ENCODE measurements at places on chromosomes 12 and 14. TPM values are rescaled to one million over a fixed set of nuclear protein-coding genes. Genes with fewer than 3 reads are reported as not detected.
A peak's percentile ranks its signal among the peaks of the same experiment; 100 is the strongest.

DNA sequence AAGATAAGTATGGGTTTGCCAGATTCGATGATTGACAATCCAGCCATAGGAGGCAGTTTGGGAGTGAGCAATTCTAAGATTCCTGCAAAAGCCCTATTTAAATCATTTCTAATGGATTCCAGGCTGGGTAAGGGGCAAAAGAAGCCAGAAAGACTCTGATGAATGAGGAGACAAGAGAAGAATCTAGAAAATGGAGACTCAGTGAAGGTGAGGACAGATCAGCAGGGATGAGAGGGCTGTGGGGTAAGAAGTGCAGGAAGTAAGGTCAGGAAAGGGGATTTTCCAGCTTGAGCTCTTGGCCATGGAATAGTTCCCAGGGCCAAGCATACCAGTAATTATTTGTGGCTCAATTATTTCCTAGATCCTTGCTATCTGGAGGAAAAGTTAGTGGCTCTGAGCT, 87.3 kb downstream of the TMX1 start:
- H3K36me3 ChIP-seq, result no peaks in the 10 kb centered on the region
- no peak for DNase-seq
- no peak overlapping the region for H3K27ac ChIP-seq
- no peaks in the 10 kb centered on the region for H3K27me3 ChIP-seq
- H3K4me1 ChIP-seq, result peaks cover 9% of the 10 kb centered on the region

- no peaks in the 10 kb centered on the region for H3K27me3 ChIP-seq
- H3K4me3 ChIP-seq, result no peak overlapping the region
- no peaks in the 10 kb centered on the region for H3K36me3 ChIP-seq
- H3K4me1 ChIP-seq, result no peaks in the 10 kb centered on the region
- no peak for DNase-seq
Observed at GRCh38 chr14:60420050-60420449, 65.8 kb downstream of the C14orf39 start.

DNA sequence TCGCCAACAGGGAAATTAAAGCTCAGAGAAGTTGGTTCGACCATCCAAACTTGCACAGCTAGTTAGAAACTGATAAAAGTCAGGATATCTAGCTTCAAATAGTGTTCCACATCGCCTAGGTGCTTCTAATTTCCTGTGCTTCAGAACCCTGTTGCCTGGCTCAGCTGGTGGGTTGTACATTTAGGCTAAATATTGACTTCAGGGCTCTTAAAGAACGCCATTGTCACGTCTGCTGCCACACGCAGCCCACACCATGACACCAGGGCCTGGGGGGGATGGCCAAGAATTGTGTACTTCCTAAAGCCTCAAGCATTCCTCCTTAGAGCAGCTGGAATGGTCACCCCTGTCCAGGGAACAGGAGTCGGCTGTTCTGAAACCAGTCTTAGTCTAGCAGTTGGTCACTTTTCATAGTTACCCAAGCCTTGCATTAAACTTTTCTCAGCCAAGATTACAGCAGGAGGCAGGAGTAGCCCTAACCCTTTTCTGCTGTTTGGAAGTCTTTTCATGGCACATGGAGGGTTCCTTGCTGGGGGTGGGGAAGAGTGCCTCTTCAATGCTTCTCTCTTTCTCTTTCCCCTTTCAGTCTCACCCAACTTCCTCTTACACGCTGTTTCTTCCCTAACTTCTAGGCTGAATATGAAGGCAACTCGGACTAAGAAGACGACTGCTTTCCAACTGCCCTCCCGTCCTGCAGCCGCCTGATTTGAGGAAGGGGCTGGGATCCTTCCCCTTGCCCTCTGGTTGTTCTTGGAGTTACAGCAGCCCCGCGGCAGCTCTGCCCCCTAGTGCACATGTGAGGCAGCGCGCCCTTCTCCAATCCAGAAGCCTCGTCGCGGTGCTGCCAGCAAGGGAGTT, 17.1 kb downstream of the FOS start:
- DNase-seq, result peak; percentile 68
- H3K27ac ChIP-seq, result peak overlapping the region; percentile 96
- peak overlapping the region; percentile 77 for H3K4me3 ChIP-seq
- H3K27me3 ChIP-seq, result no peaks in the 10 kb centered on the region
- H3K36me3 ChIP-seq, result no peaks in the 10 kb centered on the region
- H3K4me1 ChIP-seq, result peaks cover 22% of the 10 kb centered on the region

- no peak for DNase-seq
- no peaks in the 10 kb centered on the region for H3K4me1 ChIP-seq
- no peaks in the 10 kb centered on the region for H3K27me3 ChIP-seq
Observed at GRCh38 chr14:102241147-102241546, 63.8 kb downstream of the MOK start.

- no peaks in the 10 kb centered on the region for H3K27me3 ChIP-seq
- H3K27ac ChIP-seq, result peak overlapping the region; percentile 88
- H3K4me1 ChIP-seq, result peaks cover 13% of the 10 kb centered on the region
Observed at GRCh38 chr12:109053382-109054123, 1.2 kb downstream of the USP30 start.

- H3K27me3 ChIP-seq, result peaks cover 7% of the 10 kb centered on the region
- no peak overlapping the region for H3K27ac ChIP-seq
- DNase-seq, result no peak
- no peak overlapping the region for H3K4me3 ChIP-seq
Observed at GRCh38 chr14:92897922-92898565, 24.9 kb upstream of the CHGA start.

GRCh38 chr14:99066378-99066777, 205.6 kb downstream of the BCL11B start:
- no peak overlapping the region for H3K4me3 ChIP-seq
- DNase-seq, result no peak
- no peaks in the 10 kb centered on the region for H3K36me3 ChIP-seq
- no peaks in the 10 kb centered on the region for H3K27me3 ChIP-seq
- H3K4me1 ChIP-seq, result no peaks in the 10 kb centered on the region
- no peak overlapping the region for H3K27ac ChIP-seq

DNA sequence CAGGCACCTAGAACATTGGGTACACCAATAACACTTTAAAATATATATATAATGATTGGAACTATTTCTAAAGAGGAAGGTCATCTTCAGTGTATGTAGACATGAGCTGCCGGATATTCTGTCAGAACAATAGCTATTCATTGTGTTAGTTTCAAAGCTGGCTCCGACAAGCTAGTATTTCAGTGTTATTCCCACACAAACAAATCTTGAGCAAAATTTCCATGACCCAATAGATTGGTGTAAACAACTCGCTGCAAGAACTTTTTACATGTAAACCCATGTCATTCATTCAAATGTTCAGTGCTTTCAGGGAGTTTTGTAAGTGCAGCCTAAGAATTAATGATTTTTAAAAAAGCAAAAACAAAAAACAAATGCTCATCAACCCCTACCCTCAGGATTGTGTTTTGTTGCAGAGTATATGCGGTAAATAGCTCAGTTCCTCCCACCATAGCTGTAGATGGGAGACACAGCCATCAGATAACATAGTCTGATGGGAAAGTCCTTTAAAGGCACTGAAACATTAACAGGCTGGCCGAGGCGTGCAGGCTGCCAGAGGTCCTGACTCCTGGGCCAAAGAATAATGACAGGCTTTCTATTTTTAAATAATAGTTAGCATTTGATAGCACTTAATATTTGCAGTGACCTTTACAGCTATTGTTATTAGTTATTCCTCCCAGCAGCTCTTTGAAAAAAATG, 150.3 kb upstream of the ARHGAP5 start:
- H3K4me1 ChIP-seq, result peaks cover 23% of the 10 kb centered on the region
- no peak overlapping the region for H3K4me3 ChIP-seq
- no peaks in the 10 kb centered on the region for H3K27me3 ChIP-seq

- no peaks in the 10 kb centered on the region for H3K27me3 ChIP-seq
- DNase-seq, result peak; percentile 40
- peak overlapping the region; percentile 89 for H3K27ac ChIP-seq
Observed at GRCh38 chr12:15788233-15789219, 662 bp downstream of the EPS8 start.

DNA sequence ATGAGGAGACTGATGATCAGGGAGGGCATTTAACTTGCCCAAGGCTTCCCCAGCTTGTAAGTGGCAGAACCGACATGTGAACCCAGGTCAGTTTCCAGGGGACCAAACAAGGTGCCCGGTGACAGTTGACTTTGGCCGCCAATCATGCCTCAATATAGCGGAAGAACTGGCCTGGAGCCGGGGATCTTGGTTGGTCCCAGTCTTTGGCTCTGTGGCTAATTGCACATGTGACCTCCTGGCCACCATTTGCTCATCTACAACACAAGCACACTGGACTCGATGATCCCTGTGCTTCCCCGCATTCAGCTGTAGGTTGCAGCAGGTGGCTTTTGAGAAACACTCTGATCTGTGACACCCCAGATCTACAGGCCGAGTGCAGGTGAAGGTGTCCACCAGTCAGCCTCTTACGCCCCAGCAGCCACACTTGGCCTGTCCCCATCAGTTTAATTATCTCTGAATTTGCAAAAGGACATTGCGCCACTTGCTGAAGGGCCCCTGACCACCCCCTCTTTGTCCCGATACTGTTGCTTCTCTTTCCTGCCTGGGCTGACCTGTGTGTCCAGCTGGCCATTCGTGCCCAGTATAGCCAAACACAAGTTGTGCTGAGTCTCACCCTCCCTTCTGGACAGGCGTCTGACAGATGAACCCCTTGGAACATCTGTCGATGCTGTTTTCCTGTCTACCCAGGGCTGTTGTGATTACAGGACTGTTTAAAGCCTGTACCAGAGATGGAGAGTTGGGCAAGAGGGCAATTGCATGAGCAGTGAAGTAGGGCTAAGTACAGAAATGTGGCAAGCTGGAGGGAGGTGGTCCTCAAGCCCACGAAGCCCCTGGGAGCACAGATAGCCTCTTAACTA, 14.1 kb downstream of the ACACB start:
- H3K4me1 ChIP-seq, result peaks cover 80% of the 10 kb centered on the region
- H3K27ac ChIP-seq, result peak overlapping the region; percentile 97
- H3K36me3 ChIP-seq, result peaks cover 8% of the 10 kb centered on the region

GRCh38 chr12:89983622-89984021, 275.0 kb upstream of the ATP2B1 start:
- no peak overlapping the region for H3K4me3 ChIP-seq
- no peaks in the 10 kb centered on the region for H3K36me3 ChIP-seq
- no peaks in the 10 kb centered on the region for H3K4me1 ChIP-seq
- no peak overlapping the region for H3K27ac ChIP-seq
- DNase-seq, result no peak

DNA sequence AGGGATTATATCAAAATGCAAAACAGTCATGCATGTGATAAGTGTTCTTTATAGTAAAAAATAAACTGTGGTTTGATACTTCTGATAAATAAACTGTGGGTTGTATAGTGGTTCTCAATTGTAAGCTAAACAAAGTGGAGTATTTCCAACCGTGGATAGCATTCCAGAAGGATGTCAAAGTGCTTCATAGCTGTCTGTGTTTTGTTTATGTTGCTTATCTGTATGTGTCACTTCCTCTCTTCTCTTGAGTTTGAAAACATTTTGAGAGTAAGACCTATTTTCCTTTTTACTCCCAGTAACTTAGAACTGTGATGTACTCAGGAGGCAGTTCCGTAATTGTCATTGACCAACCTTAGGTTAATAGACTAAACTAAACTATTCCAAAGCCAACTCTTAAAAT, 415.8 kb downstream of the TMTC2 start:
- no peaks in the 10 kb centered on the region for H3K27me3 ChIP-seq
- no peaks in the 10 kb centered on the region for H3K4me1 ChIP-seq
- no peaks in the 10 kb centered on the region for H3K36me3 ChIP-seq

GRCh38 chr14:100534528-100535286, 52.5 kb downstream of the BEGAIN start:
- no peak overlapping the region for H3K27ac ChIP-seq
- no peaks in the 10 kb centered on the region for H3K27me3 ChIP-seq
- DNase-seq, result peak; percentile 4
- H3K4me1 ChIP-seq, result peaks cover 7% of the 10 kb centered on the region
- H3K4me3 ChIP-seq, result no peak overlapping the region
- H3K36me3 ChIP-seq, result no peaks in the 10 kb centered on the region

- H3K36me3 ChIP-seq, result no peaks in the 10 kb centered on the region
- H3K4me3 ChIP-seq, result no peak overlapping the region
- H3K27me3 ChIP-seq, result no peaks in the 10 kb centered on the region
- no peak for DNase-seq
- peaks cover 18% of the 10 kb centered on the region for H3K4me1 ChIP-seq
Observed at GRCh38 chr14:61365667-61366212, 44.4 kb downstream of the PRKCH start.

GRCh38 chr12:24617471-24617870, 331.4 kb downstream of the BCAT1 start:
- no peak overlapping the region for H3K27ac ChIP-seq
- no peak for DNase-seq
- H3K4me3 ChIP-seq, result no peak overlapping the region

GRCh38 chr12:7092229-7092985, at the start of gene C1R:
C1R (minus strand) TSS chr12:7092445; CDS start chr12:7092388, 57 bp downstream.
- peak; percentile 50 for DNase-seq
- peak within 1 kb of the TSS; percentile 48 for H3K4me3 ChIP-seq
- H3K36me3 ChIP-seq, result no peaks in the 10 kb centered on the region
- H3K4me1 ChIP-seq, result peaks cover 8% of the 10 kb centered on the region
- no peaks in the 10 kb centered on the region for H3K27me3 ChIP-seq

GRCh38 chr14:104100171-104101085, 14.9 kb downstream of the ASPG start:
- no peak overlapping the region for H3K27ac ChIP-seq
- DNase-seq, result no peak
- H3K4me3 ChIP-seq, result no peak overlapping the region

DNA sequence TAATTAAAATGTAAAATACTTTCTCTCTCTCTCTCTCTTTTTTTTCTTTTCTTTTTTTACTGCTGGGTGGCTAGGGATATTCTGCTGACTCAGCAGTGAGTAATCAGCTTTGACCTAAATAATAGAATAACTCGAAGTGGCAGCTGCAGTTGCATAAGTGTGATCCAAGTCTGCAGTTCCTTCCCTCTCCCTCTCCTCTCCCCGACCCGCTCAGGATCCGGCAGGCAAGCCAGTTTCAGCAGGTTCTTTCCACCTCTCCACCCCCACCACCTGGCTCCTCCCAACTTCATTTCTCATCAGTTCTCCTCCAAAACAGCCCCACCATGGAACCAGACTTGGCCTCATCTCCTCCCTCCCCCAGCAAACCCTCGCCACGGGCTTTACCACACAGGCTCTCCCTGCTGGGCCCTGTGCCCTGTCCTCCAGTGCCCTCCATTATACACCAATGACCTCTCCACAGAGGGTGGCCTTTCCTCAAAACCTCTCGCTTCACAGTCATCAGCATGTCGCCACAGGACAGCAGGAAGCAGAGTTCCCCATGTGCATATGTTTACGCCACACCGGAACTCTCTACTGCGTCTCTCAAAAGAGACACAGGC, 22.4 kb downstream of the SLC7A8 start:
- peak; percentile 82 for DNase-seq
- H3K36me3 ChIP-seq, result peaks cover 3% of the 10 kb centered on the region
- H3K4me1 ChIP-seq, result peaks cover 25% of the 10 kb centered on the region
- H3K27me3 ChIP-seq, result no peaks in the 10 kb centered on the region
- peak overlapping the region; percentile 11 for H3K4me3 ChIP-seq

Gene NXPH4
- total RNA-seq, result not detected

Gene SMCO2
- total RNA-seq, result not detected

Gene ACVRL1
- 39.6 TPM for total RNA-seq

Gene TAS2R13
- total RNA-seq, result not detected

Gene DBX2
- total RNA-seq, result not detected

Data from gastrocnemius medialis (tissue), 4 donors.